ENCODE measurements at places on chromosomes 11 and 22.

- no peak for DNase-seq
These were observed 91.3 kb downstream of the CDKN1C start for GRCh38 chr11:2794046-2794967.

- DNase-seq, result no peak
These were observed 40.9 kb downstream of the SHISAL1 start for GRCh38 chr22:44271732-44272400.

GRCh38 chr11:91220476-91221202 lies 997.8 kb upstream of the CHORDC1 start:
- no peak for DNase-seq

DNA sequence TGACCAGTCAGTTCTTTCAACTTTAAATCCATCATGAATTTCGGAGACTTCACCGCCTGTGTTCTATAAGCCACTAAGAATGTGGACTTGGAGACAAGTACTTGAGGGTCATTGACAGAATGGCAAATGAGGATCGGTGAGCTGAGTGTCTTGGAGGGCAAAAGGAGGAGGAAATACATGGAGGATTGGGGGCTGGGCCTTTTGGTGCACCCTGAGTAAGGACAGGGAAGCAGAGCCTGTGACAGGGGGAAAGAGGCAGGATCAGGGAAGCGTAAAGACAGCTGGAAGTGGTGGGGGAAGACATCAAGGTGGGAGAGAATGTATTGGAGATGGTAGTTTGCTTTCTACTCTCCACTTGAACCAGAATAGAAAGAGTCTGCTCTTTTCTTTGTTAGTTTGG lies 70.4 kb upstream of the MTMR2 start:
- DNase-seq, result no peak

DNA sequence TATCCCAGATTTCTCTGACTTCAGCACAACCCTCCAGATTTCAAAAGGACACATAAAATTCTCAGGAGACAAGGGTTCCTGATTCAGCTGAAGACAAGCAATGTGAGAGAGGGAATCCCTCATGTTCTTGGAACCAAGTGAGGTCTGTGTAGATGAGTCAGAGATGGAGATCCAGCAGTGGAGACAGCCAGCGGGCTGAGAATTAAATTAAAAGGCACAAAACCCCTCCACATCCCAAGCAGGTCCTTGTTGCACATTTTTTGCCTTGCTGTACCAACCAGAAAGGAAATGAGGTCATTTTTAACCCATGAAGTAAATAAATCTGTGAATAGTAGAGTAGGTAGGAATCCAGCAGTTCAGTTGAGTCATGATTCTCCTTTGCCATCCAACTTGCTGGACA lies 9.7 kb downstream of the MTNR1B start:
- peak; percentile 48 for DNase-seq

GRCh38 chr11:108858622-108859021 lies 193.8 kb downstream of the DDX10 start:
- no peak for DNase-seq

DNA sequence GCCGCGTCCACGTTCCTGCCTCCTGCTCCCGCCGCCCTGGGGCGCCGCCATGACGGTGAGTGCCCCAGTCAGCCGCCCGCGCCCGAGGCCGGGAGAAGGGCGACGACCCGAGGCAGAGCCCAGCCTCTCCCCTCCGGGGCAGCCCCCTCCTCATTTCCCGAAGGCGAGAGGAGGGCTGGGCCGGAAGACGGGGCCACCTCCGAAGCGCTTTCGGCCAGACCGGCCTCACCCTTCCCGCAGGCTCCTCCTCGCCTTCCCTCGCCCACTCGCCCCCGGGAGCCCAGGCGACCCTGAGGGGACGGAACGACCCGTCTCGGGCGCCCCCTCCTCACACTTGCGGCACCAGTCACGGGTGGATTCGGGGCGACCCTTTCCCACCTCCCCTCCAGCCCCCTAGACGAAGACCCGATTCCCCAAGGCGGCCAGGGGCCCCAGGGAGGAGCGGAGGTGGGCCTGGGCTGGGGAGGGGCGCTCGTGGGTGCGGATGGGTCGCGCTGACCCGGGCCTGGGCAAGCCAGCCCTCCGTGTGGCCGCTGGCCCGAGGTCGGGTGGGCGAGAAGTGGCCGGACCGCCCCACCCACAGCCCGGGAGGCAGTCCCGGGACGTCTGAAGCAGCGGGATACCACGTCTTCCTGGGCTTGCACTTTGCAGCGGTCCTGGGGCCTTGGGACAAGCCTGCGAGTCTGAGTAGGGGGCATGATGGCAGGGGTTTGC lies 49.7 kb downstream of the TRIOBP start:
- no peak for DNase-seq

- DNase-seq, result no peak
These were observed 195.7 kb downstream of the ADAMTS15 start for GRCh38 chr11:130644187-130644586.

GRCh38 chr11:441418-442274 lies at the start of gene ANO9:
TSS of gene ANO9 (minus strand) at chr11:442011. CDS start at chr11:441926, 85 bp downstream.
- no peak for DNase-seq

GRCh38 chr11:68042219-68043028 lies 3.6 kb downstream of the TCIRG1 start:
- DNase-seq, result peak; percentile 22

DNA sequence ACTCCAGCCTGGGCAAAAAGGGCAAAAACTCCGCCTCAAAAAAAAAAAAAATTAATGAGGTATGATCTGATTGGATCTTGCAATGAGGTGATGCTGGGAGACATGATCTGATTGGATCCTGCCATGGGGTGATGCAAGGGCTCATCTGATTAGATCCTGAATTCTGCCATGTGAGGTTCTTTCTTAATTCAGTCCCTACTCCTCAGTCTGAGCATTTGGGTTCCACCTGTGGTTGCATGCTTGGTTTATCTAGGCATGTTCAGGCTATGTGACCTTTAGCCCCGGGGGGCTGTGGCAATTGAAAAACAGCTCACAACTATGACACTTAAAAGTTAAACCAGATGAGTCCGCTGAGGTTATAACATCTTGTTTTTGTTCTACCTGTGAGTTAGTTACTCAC lies 4.8 kb upstream of the TRIM6 start:
- no peak for DNase-seq

- no peak for DNase-seq
These were observed 90.9 kb upstream of the LINC01488 start for GRCh38 chr11:69390561-69390960.

DNA sequence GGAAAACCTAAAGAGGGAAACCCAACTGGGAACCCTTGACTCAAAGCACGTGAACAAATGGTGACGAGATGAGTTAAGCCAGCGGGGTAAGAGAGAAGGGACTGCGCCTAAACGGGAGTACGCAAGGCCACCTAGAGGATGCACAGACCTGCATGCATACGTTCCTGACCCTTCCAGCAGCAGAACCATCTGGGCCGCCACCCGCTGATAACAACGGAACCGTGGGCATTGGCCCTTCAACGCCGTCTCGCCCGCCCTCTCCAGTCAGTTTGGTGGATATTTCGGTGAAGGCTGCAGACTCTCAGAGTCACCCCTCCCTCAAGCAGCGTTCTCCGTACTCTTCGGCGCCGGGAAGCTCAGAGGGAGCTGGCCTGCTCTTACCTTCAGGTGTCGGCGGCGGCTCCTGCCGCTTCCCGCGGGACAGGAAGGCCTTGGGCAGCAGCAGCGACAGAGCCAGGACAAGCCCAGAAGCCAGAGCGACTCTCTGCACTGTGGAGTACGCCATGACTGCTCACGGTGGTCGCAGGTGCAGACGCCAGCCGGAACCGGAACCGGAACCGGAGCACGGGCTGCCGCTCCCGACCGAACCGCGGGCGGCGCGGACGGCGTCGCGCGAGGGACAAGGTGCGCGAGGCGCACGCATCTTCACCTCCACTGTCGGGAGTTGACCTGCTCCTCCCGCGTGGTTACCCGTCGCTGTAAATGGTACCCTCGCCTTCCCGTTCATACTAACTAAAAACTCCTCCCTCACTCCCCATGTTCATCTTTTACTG lies at the start of gene RIC3:
RIC3 (minus strand) TSS at position 541 of the 773 bp plus-strand sequence; CDS start at position 505, 36 bp downstream.
- DNase-seq, result peak; percentile 42
